ENCODE measurements at places on chromosomes 12 and 14. TPM values are rescaled to one million over a fixed set of nuclear protein-coding genes. Genes with fewer than 3 reads are reported as not detected.

DIO3 gene
- total RNA-seq = not detected

SMIM41 gene
- total RNA-seq = 0.16 TPM

GRCh38 chr14:69586404-69586803, 11.7 kb upstream of the CCDC177 start:
- H3K4me3 ChIP-seq = no peak overlapping the region
- H3K4me1 ChIP-seq = peaks cover 11% of the 10 kb centered on the region

- H3K36me3 ChIP-seq = no peaks in the 10 kb centered on the region
- no peak overlapping the region for H3K27ac ChIP-seq
- H3K4me3 ChIP-seq = no peak overlapping the region
- no peaks in the 10 kb centered on the region for H3K4me1 ChIP-seq
- DNase-seq = no peak
These were observed 134.1 kb downstream of the SLC41A2 start for GRCh38 chr12:104823985-104824461.

Measured in activated T-helper 2 cell treated with anti-CD3 and anti-CD28 coated beads, Interferon-gamma antibody, Interleukin-2, Interleukin-4, amounts not matched to agents 10 μg/mL and 5 μg/mL and 100 μg/mL, durations not matched to agents 14 hours and 24 hours and 36 hours (primary cell).